ENCODE measurements at places on chromosomes 6 and 20.

DNA sequence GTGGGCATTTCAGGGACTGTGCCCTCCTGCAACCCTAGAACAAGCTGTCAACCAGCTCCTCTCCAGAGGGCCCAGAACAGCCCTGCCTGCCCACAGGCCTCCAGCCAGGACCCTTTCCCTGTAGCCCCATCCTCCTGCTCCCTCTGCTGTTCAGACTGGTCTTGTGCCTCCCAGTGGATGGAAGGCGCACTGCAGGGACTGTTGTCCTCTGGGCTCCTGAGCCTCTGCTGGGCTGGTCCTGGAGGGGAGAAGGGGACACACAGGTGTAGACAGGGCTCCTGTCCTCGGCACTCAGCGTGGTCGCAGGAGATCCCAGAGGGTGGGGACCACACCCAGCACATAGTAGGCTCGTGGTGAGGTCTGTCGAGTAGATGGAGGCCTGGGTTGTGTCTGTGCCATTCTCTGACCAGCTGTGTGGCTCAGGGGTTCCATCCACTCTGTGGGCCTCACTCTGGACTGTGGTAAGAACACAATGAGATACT, 11.5 kb downstream of the ITPR3 start:
- no peak for DNase-seq

DNA sequence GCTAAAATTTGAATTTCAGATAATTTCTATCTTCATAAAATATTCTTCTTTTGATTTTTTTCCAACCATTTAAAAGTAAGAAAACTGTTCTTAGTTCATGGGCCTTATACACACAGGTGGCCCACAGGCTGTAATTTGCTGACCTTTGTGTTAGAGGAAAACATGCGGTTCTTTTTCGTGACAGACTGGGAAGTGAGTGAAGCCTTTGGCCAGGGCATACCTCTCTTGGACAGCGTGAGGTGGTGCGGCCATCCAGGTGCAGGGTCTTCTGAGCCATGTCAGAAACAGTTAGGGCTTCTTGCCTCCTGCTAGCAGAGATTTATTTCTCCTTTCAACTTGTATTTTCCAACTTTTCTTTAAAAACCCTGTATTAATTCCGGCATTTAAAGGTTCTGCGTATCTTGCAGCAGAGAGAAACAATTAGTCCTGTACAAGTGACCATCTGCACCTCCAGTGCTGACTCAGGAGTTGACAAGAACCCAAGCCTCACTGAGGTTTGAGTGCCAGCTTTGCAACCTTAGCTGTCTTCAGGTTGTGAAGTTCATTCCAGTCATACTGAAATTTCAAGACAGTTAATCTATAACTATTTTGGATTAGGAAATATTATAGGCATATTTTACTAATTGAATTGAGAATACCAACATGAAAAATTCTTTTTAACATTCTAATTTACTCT, 177.8 kb downstream of the LY86 start:
- DNase-seq: no peak

- no peak for DNase-seq
These were observed 40.1 kb downstream of the VSTM2L start for GRCh38 chr20:37943033-37943432.

DNA sequence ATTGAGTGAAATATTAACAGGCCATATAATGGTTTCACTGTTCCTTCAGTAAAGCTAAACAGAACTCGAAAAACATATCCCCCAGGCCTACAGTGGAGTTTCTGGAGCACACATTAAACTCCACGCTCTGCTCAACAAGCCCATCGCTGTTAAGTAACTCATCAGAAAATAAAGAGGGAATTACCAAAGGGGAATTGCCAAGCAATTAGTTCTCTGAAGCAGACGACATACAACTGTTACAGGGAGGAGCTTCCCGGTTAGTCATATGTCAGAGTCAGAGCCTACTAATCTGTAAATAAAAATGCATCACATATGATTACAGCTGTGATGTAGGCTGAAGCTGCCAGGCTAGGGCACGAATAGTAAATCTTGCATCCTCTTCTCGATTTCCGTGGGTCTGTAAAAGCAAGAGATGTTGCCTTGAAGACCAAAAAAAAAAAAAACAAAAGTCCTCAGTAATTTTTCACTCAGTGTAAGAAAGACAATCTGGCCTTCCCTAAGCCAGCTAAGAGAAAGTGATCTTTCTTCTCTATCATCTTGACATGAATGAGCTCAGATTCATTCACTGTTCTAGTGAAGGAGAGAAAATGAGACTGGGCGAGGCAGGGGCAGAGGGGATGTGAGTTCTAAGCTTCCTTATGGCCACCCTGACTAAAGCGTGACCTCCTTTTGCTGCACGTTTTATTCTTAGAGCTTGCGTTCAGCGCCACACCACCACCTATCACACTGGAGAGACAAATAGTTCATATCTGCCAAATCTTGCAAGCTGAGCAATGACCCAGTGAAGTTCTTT, 13.8 kb downstream of the ATXN1 start:
- DNase-seq: no peak

- DNase-seq: no peak
These were observed 67.3 kb upstream of the RALY start for GRCh38 chr20:33926425-33926824.

DNA sequence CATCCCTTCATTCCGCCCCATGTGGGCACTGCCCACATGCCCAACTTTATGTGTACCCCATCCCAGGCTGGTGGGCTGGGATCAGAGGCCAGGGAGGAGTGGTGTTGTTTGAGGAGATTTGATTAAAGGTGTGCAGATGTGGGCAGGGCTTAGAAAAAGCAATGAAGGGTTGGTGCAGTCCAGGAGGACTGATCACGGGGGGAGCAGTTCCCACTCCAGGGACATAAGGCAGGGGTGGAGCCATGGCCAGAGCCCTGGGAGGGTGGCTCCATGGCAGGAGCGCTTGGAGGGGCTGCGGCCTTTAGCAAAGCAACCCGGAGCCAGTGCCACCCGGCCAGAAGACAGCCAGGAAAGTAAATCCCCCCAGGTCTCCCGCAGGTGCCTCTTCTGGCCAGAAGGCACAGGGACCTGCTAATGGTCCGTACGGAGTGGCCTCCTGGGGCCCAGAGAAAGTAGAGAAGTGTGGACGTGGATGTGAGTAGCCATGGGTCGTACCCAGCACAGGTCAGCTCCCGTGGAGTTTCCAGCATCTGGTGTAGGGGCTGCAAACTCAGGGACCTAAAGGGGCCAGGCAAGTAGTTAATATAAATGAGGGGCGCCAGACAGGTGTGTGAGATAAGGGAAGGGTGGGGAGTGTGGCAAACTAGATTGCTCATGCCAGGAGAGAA, 62.1 kb upstream of the APCDD1L start:
- no peak for DNase-seq

- DNase-seq: no peak
These were observed 344.3 kb downstream of the PREX1 start for GRCh38 chr20:48483334-48484066.

- no peak for DNase-seq
These were observed 38.1 kb downstream of the TXLNB start for GRCh38 chr6:139253656-139254055.

DNA sequence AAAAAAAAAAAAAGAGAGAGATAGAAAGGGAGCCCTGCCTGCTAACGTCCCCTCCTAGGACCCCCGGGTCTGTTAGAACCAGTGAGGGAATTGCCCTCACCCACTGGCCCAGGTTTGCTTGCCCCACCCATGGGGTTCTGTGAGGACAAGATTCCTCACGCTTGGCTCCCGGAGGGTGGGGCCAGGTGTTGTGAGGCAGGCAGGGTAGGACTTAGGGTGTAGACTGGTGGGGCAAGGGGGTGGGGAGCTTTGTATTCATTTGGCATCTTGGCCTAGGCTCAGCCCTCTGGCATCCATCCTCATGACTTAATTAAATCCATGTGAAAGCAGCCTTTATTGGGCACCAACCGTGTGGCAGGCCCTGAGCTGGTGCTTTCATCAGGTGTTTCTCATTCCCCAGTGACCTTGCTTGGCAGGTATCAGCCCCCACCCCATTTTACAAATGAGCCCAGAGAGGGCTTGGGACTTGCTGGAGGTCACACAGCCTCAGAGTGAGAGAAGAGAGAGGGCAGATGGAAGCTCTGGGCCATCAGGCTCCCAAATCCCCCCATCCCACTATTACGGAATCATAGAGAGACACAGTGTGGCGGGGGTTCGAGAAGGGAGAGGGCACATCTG, 19.0 kb downstream of the RAB44 start:
- no peak for DNase-seq

DNA sequence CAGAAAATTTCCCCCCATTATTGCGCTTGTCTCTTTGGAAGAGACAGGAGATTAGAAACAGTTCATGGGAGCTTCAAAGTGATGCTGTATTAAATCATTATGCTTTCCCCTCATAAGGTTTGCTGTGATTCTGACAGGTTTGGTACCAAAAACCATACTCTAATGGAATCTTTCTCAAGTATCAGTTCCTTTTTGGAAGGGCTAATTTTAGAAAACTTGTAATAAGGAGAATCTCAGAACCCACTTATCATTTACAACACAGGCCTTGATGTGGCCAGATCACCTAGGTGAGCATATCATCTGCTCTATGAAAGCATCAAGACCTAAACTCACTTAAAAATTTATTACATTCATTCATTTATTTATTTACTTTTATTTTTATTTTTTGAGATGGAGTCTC, 51.2 kb downstream of the TP53INP2 start:
- DNase-seq: no peak

- DNase-seq: no peak
These were observed 181.9 kb downstream of the PDE7B start for GRCh38 chr6:136033416-136033815.

DNA sequence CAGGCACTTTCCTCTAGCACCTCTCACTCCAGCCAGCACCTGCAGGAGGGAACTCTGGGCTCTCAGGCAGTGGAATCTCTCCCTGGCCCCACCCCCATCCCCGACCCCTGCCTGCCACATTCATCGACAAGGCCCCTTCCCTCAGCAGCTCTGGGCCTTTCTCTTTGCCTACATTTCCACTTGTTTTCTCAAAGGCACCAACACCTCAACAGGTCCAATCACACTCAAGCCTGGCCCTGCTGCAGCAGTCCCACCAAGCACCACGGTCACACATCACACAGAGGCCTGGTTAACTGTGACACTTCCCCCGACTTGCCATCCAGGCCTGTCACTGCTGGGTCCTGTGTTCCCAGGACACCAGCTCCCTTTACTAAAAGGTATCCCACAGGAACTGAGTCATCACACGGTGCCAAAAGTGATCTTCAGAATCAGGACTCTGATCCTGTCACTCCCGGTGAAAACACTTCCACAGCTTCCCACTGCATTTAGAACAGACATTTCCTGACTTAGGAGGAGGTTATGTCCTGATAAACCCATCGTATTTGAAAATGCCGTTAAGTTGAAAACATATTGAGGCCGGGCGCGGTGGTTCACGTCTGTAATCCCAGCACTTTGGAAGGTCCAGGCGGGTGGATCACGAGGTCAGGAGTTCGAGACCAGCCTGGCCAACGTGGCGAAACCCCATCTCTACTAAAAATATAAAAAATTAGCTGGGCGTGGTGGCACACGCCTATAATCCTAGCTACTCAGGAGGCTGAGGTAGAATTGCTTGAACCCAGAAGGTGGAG, 54.9 kb downstream of the MYH7B start:
- DNase-seq: no peak

DNA sequence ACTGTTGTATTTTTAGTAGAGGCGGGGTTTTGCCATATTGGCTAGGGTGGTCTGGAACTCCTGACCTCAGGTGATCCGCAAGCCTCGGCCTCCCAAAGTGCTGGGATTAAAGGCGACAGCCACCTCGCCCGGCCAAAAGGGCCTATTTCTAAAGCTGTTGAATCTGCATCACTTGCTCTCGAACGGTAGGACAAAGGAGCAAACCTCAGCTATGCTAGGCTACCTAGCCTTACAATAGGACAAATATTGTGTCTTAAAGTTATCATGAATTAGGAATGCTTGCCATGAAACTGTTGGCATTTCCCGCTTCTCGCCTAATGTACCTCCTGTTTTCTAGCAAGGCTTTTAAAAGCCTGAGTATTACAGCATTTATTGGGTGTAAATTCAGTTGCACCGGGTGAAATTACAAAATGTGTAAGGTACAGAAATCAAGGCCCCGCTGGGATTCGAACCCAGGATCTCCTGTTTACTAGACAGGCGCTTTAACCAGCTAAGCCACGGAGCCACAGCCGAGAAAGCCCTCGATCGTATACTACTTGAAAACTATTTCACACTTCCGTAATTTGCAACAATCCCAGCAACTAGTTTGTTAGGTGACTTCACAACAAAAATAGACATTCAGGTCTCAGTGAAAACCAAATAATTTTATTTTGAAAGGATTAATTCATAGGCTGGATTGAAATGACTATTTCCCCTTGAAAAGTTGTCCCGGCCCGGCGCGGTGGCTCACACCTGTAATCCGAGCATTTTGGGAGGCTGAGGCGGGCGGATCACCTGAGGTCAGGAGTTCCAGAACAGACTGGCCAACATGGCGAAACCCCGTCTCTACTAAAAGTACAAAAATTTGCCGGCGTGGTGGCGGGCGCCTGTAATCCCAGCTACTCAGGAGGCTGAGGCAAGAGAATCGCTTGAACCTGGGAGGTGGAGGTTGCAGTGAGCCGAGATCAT, 211.6 kb upstream of the ZNF184 start:
- no peak for DNase-seq

DNA sequence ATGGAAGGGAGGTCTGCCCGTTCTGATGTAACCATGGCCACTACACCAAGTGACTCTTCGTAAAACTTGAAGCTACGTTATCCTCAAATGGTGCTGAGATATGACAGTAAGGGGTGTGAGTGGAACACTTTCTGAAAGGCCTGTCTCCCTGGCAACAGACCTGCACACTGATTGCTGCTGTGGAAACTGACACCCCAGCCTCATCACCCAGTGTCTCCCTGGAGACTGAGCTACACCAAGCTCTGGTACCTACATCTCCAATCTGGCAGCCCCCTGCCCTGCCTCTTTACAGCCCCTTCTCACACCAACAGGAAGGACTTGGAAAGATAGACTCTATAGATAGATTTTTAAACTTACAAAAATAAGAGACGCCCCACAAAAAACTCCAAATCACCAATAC, 13.2 kb downstream of the PI16 start:
- no peak for DNase-seq

DNA sequence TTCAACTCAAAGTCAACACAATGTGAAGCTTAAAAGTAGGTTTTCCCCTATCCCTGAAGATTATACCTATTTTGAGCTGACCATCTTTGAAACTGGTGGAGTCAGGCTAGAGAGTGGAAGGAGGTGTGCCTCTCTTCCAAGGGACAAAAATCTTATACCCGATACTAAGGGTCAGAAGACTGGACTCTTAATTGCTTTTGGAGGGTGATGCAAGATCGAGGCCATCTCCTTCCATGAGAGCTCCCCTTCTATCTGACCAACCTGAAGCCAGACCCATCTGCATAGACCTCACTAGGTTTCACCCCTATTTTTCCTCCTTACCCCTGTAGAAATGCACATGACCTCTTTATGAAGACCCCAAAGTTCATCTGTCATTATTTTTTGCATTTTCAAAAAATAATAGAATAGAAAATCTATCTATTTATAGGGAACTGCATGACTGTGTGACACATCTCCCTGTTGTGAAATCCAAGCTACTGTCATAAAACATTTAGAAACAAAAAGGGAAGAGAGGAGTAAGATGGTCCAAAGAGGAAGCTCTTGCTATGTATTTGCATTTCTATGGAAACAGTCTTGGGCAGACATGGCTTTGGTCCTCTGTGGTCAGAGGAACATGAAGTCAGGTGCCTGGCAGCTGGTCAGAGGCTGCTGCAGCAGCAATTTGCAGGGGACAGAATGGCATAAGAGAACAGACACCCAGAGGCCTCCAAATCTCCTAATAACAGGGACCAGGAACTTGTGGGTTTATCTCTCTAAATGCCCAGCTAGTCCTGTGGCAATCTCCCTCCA, 349.2 kb downstream of the MAFB start:
- DNase-seq: peak; percentile 53

GRCh38 chr6:144944106-144944505, 659.0 kb downstream of the UTRN start:
- no peak for DNase-seq

All from muscle of back (tissue), 13 donors.